ENCODE measurements at places on chromosomes 7 and 10.

DNA sequence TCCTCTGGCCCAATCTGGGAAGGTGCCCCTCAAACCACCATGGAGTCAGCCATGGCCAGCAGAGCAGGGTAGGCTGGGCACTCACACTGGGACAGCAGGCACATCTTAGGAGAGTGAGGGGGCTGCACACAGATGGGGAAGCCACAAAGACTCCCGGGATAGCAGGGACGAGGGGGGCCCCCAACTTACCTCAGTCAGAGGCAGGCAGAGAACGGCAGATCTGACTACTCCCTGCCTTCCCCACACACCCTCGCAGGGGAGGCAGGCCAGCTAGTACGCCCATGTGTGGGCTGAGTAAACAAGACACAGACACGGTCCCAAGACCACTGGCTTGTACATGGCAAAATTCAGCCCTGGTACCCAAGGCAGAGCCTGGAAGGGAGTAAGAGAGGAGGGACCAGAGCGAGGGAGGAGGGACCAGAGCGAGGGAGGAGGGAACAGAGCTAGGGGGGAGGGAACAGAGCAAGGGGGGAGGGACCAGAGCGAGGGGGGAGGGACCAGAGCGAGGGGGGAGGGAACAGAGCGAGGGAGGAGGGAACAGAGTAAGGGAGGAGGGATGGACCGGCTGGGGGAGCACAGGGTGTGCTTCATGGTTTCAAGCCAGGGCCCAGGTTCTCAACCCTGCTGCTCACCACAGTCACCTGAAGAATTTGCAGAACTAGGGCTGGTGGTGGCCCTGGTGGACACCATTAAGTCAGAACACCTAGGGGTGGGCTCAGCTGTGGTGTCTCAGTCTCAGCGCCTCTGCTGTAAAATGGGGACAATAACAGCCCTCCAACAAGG is 73.8 kb downstream of the RGS10 start:
- no peak for DNase-seq

GRCh38 chr7:32244806-32245345 is 174.7 kb upstream of the PDE1C start:
- DNase-seq: no peak

- no peak for DNase-seq
Observed at GRCh38 chr7:78435355-78435754, 636.8 kb downstream of the PHTF2 start.

DNA sequence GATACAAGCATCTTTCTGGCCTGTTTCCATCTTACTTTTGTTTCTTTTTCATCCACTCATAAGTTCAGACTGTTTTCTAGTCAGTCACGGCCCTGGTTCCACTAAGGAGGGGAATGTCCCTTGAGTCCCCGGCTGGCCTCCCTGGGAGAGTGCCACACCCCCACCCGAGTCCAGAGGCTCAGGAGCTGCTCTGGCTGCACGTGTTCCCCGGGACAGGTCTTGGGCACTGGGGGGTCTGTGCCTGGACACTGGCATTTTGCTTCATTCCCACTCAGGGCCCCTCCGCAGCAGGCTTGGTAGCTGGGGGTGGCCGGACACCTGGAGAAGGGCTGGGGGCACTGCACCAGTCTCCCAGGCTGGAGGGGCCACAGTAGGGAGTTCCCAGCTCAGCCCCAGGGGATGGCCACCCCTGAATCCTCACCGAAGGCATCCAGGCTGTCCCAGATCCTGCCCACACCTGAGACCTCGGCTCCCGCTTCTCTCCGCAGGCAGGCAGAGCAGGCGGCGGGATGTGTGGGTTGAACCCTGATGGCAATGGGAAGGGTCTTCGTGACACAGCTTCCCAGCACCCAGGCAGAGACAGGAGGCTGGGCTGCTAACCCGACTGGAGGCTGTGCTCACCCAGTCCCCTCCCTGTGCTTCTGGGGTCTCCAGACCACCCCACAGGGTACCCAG is 92.3 kb downstream of the BMS1 start:
- DNase-seq: no peak

- no peak for DNase-seq
Observed at GRCh38 chr7:88042157-88042556, 108.1 kb downstream of the ADAM22 start.

GRCh38 chr7:129750091-129750490 is 138.6 kb downstream of the NRF1 start:
- no peak for DNase-seq

DNA sequence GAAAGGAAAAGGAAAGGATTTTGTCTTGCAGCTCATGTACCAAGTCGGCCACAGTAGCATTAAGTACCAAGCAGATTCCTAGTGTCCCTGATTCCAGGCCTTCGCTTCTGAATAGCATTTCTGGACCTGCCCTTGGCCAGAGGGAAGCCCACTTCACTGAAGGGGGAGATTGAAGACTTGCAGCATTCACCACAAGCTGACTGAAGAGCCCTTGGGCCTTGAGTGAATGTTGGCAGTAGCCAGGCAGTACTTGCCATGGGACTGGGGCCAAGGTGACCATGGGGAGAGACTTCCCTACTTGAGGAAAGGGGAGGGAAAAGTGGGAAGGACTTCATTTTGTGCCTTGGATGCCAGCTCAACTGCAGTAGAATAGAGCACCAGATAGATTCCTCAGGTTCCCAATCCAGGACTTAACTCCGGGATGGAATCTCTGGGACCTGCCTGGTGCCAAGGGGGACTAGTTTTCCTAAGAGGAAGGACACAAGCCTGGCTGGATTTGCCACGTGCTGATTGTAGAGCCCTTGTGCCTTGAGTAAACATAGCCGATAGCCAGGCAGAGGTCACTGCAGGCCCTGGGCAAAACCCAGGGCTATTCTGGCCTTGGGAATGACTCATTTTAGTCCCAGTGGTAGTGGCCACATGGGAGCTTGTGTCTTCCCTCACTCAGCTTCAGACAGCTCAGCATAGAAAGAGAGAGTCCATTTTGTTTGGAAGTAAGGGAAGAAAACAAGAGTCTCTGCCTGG is 141.7 kb upstream of the KCND2 start:
- no peak for DNase-seq

DNA sequence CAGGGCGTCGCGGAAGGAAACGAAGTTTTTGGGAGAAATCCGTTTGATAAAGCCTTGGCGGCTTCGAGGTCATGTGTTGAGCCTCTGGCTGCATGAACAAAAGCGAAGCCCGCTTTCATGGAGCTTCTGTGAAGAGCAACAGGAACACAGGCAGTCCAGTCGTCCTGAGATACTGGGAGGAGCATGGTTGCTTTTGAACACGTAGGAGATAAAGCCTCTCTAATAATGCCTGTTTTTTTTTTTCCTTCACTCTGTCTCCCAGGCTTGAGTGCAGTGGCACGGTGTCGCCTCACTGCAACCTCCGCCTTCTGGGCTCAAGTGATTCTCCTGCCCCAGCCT is 473 bp upstream of the ZNF32 start:
- DNase-seq: no peak

GRCh38 chr10:12091421-12091820 is 22.7 kb downstream of the DHTKD1 start:
- DNase-seq: no peak

- DNase-seq: no peak
Observed at GRCh38 chr10:22476601-22477321, 131.5 kb downstream of the SPAG6 start.

DNA sequence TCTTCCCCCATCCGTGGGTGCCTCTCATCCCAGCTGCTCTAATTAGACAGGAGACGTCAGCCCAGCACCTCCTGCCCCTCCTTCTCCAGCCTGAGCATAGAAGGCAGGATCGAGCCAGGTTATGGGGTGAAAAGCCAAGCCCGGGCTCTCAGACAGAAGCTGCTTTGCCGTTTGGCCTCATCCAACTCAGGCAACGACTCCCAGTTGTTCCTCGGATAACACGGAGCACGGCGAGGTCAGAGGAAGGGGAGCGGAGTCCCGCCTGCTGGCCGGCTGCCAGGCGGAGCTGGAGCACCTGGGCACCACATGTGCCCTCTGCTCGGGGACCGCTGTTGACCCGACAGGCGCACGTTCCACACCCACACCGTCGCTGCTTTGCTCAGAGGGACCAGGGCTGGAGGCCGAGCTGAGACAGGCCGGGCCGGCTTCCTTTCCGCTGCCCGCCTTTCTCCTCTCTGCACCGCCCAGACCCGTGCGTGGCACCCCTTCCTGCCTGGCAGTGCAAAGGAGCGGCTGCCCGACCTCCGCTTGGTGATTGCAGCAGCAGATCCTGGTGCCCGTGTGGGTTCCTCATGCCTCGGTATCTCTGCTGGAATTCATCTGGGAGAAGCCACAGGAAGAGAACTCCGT is 21.6 kb upstream of the UNCX start:
- DNase-seq: no peak

- no peak for DNase-seq
Observed at GRCh38 chr7:140121326-140121725, 55.5 kb downstream of the KDM7A start.

GRCh38 chr7:22363756-22364422 is 6.9 kb upstream of the RAPGEF5 start:
- no peak for DNase-seq

GRCh38 chr10:3887404-3887803 is 102.4 kb upstream of the KLF6 start:
- DNase-seq: no peak

DNA sequence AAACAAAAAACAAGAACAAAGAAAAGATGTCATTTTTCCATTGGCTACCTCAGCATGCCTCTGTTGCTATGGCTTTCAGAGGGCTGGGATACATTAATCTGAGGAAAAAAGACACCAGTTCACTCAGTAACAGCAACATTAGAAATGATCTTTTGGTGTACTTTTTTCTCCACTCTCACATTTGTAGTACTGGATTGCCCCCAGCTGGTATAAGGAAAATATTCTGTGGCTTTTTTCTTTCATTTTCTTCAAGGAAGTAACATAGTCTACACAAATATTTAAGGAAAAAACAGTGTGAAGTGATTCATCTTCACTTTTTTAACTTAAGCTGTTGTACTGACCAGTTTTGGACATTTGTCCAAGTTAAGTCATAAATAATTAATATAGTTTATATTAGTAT is 482.3 kb downstream of the SORCS1 start:
- DNase-seq: no peak

GRCh38 chr7:88759230-88760135 is at the start of gene ZNF804B:
Gene ZNF804B, plus strand, starts transcription at chr7:88759700. Its CDS starts 277 bp downstream, at chr7:88759977.
- DNase-seq: no peak

- no peak for DNase-seq
Observed at GRCh38 chr10:124716369-124716768, 27.8 kb downstream of the FAM53B start.

DNA sequence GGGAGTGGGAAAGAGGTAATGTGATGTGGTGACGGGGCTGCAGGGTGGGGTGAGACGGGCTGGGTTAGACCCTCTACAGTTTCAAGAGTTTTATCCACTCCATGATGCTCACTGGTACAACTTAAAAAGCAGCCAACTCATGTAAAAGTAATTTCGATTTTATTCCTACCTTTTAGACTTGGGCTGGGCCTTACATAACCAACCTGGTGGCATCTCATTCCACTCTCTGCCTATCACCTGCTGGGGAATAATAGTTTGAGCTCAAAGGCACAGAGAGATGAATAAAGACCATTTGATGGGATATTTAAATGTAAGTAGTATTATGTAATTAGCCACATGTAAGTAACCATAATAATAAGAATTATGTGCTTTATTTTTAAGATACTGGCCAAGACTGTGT is 366.0 kb upstream of the RNF32 start:
- no peak for DNase-seq

GRCh38 chr10:15430969-15431771 is 60.1 kb upstream of the FAM171A1 start:
- no peak for DNase-seq

GRCh38 chr7:128940494-128941322 is 3.0 kb downstream of the IRF5 start:
- no peak for DNase-seq

All from stimulated activated CD4-positive, alpha-beta T cell treated with anti-CD3 and anti-CD28 coated beads, Interleukin-12 subunit alpha, Interleukin-12 subunit beta, amount 100 ng/mL, for 48 hours (primary cell).